ENCODE measurements at places on chromosomes 2 and 18. TPM values are rescaled to one million over a fixed set of nuclear protein-coding genes. Genes with fewer than 3 reads are reported as not detected.
A peak's percentile ranks its signal among the peaks of the same experiment; 100 is the strongest.

The MYCN gene
- 0.17 TPM for total RNA-seq

The COL4A4 gene
- 11.4 TPM for total RNA-seq

The KCNK3 gene
- 11.6 TPM for total RNA-seq

The MC5R gene
- not detected for total RNA-seq

GRCh38 chr2:164840930-164841718 is 499 bp downstream of the COBLL1 start:
- peak; percentile 46 for DNase-seq

GRCh38 chr2:20304411-20304810 is 46.2 kb downstream of the PUM2 start:
- DNase-seq = no peak

DNA sequence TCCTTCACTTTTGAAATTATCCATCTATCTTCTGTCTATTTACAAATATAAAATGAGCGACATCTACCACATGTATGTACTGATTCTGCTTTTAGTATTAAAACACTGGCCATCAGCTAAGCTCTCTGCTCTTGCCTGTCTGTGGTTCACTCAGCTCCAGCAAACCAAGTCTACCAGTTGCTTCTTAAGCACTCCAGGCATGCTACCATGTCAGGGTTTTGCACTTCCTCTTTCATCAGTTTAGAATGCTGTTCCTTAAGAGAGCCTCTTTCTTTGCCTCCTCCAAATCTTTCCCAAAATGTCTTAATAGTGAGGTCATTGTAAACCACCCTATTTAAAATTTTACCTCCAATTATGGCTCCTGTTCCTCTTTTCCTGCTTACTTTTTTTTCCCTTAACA is 59.5 kb downstream of the SCN3A start:
- DNase-seq = no peak

- no peak for DNase-seq
These were observed 62.8 kb downstream of the TMEM237 start for GRCh38 chr2:201580486-201580885.

- no peak for DNase-seq
These were observed 18.3 kb downstream of the PSME4 start for GRCh38 chr2:53952519-53952918.

DNA sequence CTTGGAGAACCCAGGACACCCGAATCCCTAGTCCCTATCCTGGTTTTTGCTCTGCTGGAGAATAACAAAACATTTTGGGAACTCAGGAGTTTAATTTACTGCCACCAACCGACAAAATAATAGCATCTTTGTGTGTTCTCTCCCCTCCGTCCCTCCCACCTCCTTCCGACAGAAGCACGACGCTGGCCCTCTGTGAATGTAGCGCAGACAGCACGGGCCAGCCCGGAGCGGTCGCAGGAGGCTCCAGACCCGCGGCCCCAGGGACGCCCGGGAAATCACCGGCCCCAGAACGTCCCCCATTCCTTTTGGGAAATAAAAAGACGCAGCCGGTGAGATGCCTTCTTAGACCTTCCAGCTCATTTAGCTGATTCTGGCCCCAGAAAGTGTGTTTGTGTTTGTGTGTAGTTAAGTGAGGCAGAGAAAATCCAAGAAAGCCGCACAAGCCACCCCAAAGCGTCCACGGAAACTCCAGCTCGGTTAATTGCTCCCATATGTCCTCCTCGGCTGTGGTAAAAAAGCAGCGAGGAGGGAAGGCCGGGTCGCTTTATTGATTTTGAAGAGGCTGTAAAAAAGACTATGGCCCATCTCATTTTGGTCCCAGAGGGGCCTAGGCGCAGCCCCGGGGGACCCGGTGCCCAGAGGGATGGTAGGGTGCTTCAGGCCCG is 577 bp upstream of the TANC1 start:
- DNase-seq = no peak
